ENCODE measurements at places on chromosomes 2 and 18.

- DNase-seq: no peak
Observed at GRCh38 chr2:159266554-159266953, 19.9 kb downstream of the WDSUB1 start.

- no peak for DNase-seq
Observed at GRCh38 chr2:226818930-226819329, 16.9 kb upstream of the RHBDD1 start.

DNA sequence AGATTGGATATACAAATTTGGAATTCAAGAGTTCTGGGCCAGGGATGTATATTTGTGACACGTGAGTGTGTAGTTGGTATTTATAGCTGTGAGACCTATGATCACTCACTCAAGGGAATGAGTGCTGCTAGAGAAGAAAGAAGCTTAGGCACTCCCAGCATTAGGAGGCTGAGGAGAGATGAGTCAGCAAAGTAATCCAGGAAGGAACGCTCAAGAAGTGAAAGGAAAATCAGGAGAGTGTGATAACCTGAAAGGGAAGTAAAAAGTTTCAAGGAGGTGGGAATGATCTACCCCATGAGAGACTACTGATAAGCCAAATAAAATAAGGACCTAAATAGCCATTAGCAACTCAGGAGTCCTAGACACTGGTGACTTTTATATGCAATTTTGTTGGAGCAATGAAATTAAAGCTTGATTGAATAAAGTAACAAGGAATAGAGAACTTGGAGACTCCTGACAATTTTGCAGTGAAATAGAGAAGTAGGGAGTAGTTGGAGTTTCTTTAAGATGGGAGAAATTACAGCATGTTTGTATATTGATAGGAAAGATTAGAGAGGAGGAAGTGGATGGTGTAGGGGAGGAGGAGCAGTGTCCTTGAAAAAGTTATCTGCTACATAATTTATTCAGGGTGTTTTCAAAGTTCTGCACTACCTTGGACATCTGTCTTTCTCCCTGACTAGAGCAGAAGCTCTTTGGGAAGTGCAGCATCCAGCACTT, 89.9 kb downstream of the UBE2E3 start:
- no peak for DNase-seq

DNA sequence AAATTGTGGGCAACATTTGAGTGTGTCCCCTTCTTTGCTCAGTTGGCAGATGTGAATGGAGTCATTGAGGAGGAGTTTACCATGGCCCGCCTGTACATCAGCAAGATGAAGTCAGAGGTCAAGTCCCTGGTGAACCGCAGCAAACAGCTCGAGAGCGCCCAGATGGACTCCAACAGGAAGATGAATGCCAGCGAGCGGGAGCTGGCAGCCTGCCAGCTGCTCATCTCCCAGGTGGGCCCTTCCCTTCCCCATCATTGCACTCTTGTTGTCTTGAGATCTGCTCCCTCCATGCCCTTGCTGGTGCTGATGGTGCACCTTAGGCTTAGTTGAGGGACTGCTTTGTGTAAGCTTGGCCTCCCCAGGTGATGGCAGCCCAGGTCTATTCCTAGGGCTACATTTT, 47.5 kb upstream of the LYPD6B start:
- no peak for DNase-seq

DNA sequence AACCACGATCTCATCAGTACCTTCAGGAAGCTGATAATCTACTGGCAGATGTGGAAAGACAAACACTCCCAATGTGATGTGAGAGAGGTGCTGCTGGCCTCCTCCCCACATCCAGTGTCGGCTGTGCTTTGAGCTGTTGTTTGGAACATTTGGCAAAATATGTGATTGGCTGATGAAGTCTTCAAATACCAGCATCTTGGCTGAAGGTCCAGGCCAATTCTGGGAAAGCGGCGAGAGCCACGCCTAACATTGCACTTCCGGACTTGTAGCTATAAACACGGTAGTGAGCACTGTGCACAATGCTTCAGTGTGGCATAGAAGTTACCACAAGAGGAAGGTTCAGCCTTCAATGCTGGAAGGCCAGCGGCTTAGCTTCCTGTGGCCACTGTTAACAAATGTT, 198.8 kb downstream of the DCDC2C start:
- DNase-seq: no peak
